Endothelial cell (in vitro differentiated cells): ENCODE measurements at places on chromosomes 7 and 10. TPM values are rescaled to one million over a fixed set of nuclear protein-coding genes. Genes with fewer than 3 reads are reported as not detected.

GNAI1 gene
- 132 TPM for total RNA-seq

TAS2R5 gene
- total RNA-seq = 1.9 TPM

INPP5F gene
- 45.7 TPM for total RNA-seq

GIMAP6 gene
- 47.7 TPM for total RNA-seq

SVOPL gene
- total RNA-seq = not detected

TYSND1 gene
- total RNA-seq = 6.7 TPM

GPRIN2 gene
- total RNA-seq = 0.31 TPM

OGDH gene
- total RNA-seq = 67.1 TPM

NCF1 gene
- total RNA-seq = 0.80 TPM

CUZD1 gene
- 0.54 TPM for total RNA-seq

BEND7 gene
- 53.3 TPM for total RNA-seq

UBE3C gene
- 54.2 TPM for total RNA-seq

PSD gene
- 0.31 TPM for total RNA-seq

EEF1AKMT2 gene
- 12.5 TPM for total RNA-seq

A1CF gene
- total RNA-seq = not detected

ZNF487 gene
- total RNA-seq = 3.3 TPM

OR2A1 gene
- not detected for total RNA-seq

PVRIG gene
- not detected for total RNA-seq

PLAC9 gene
- not detected for total RNA-seq

CEP41 gene
- 14.3 TPM for total RNA-seq

BAMBI gene
- total RNA-seq = 13.3 TPM

MPP7 gene
- total RNA-seq = 1.4 TPM

GPR158 gene
- 0.13 TPM for total RNA-seq

NANOS1 gene
- total RNA-seq = 1.2 TPM

PFKP gene
- total RNA-seq = 52.3 TPM

CDNF gene
- total RNA-seq = 1.9 TPM

BUB3 gene
- total RNA-seq = 107 TPM

HOXA6 gene
- not detected for total RNA-seq

ABCF2 gene
- total RNA-seq = 39.6 TPM

HSPA14 gene
- 14.2 TPM for total RNA-seq

PIK3CG gene
- total RNA-seq = 2.4 TPM

FAM25C gene
- total RNA-seq = not detected

HMX2 gene
- not detected for total RNA-seq

LRRC18 gene
- not detected for total RNA-seq

WAPL gene
- 41.8 TPM for total RNA-seq

POMZP3 gene
- total RNA-seq = 237 TPM

ZPBP gene
- not detected for total RNA-seq

ZNF862 gene
- total RNA-seq = 22.6 TPM

MSS51 gene
- total RNA-seq = 2.0 TPM

LEP gene
- not detected for total RNA-seq

CDHR3 gene
- total RNA-seq = 10.6 TPM
